M059J (cell line): ENCODE measurements at places on chromosomes 3 and 15.

DNA sequence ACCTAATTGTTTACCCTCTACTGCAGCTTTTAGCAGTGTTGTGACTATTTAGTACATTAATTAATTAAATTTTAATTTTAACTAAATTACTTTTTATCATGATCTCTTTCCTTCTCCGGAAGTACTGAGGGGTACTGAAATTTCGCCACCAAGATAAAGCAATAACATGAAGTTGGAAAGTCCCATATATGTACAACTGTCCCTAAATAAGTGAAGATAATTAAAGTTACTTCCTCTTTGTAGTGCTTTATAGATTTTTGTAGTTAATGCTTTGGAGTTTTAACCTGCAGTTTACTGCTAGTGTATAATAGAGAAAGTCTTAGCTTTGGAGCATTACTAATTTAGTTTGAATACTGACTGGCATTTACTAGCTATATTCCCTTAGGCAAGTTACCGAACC is 325.3 kb downstream of the NAALADL2 start:
- no peak for DNase-seq

DNA sequence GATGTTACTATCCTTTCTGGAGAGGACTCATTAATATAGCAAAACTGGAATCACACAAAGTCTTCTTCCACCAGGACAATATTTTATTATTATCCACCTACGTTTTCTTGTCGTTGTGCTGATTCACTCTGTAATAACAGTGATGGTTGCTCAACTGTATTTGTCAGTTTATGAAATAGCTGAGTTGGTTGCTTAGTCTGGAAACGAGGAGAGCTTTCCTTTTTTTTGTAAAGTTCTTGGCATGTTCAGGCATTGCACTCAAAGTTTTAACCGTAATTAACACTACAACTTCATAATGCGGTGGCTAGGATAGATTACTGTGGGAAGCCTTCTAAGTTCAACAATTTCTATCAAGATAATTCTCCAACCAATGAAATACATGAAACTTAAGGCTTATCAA is 131.2 kb downstream of the RAP2B start:
- no peak for DNase-seq

GRCh38 chr3:102084006-102084405 is 234.7 kb downstream of the NFKBIZ start:
- DNase-seq = no peak

GRCh38 chr3:31896648-31897433 is 84.2 kb downstream of the OSBPL10 start:
- DNase-seq = no peak

- no peak for DNase-seq
Observed at GRCh38 chr3:187044206-187044605, 95.1 kb downstream of the RPL39L start.

- no peak for DNase-seq
Observed at GRCh38 chr15:81485806-81486205, 111.8 kb upstream of the TMC3 start.
